NCI-H460 (cell line): ENCODE measurements at places on chromosomes 16 and 17. TPM values are rescaled to one million over a fixed set of nuclear protein-coding genes. Genes with fewer than 3 reads are reported as not detected.

- DNase-seq = no peak
These were observed 14.5 kb upstream of the TNRC6C start for GRCh38 chr17:77943971-77944370.

SLC52A1 gene
- total RNA-seq = 0.12 and 0.35 TPM in 2 replicates

DNA sequence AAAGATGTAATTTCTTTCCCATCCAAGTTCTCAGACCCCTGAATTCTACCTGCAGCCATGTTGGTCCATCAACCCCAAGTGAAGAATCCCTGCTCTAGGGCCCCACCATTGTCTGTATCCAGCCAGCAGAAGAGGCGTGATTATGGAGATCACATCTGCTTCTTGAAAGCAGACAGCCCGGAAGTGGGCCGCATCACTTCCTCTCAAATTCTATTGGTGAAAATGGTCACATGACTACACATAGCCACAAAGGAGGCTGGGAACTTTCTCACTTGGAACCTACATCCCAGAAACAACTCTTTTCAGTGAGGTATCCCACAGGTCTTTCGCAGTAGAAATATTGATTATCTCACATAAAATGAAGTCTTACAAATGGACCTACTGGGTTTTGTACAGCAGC is 40.1 kb downstream of the IL4R start:
- no peak for DNase-seq

GRCh38 chr17:47800686-47801085 is 20.9 kb downstream of the OSBPL7 start:
- no peak for DNase-seq

GRCh38 chr17:45656527-45657181 is 127.5 kb upstream of the CRHR1 start:
- DNase-seq = no peak

GRCh38 chr16:1048442-1049112 is 24.0 kb upstream of the SSTR5 start:
- peak; percentile 51 for DNase-seq

DNA sequence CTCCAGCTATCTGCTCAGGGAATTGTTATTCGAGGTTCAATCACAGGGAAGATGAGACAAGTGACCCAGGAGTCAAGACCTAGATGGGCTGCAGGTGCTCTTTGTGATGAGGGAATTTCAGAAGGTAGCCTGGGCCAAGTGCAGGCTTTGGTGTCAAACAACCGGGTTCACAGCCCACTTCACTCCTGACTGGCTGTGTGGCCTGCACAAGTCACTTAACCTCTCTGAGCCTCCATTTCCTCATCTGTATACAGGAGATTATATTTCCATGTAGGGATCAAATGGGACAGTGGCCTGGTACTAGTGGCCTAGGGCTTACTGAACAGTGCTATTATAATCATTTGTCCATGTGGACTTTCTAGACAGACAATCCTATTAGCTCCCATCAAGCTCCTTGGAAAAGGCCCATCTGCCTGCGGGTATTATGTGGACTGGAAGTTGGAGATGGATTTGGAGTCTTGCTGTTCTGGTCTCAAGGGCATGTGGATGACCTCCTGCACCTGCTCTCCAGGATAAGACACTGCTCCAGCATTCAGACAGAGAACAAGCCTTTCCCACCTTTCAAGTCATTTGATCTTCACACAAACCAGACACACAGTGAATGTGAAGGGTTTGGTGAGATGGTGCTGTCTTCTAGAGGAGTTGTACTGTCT is 3.1 kb upstream of the MT1X start:
- no peak for DNase-seq

- no peak for DNase-seq
These were observed 56.1 kb upstream of the ACSF3 start for GRCh38 chr16:89037261-89038152.

GRCh38 chr16:70746708-70747424 is 54.1 kb downstream of the VAC14 start:
- DNase-seq = peak; percentile 74

DNA sequence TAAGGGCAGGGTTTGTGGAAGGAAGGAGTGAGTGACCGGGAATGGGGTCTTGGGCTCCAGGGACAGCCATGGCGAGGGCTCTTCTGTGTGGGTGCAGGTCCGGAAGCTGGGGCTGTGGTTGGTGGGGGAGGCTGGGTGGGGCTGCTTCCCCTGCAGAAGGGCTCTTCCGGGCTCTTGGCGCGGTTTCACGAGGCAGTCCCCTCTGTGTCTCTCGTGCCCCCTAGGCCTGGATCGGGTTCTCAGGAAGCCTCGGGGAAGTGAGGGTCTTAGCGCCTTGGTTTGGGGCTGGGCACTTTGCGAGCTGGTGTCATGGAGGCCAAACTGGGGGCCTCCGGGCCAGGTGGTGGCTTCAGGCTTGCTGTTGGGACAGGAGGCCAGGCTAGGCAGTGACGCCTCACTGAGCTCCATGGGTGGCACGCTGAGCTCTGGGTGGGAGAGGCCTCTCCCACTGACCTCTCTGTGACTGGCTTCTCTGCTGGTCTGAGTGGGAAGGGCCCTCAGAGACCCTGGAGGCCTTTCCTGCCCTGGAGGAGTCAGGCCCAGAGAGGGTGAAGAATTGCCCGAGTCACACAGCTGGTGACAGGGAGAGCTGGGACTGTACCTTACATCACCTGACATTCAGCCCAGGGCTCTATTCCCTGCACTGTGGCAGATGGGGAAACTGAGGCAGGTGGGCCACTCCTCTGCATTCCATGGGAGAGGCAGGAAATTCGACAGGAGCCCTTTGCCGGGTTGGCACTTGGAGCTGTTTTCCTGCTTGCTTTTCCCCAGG is 8.2 kb downstream of the ADCY7 start:
- DNase-seq = no peak

GRCh38 chr16:81421536-81421935 is 23.1 kb upstream of the CMIP start:
- no peak for DNase-seq

DNA sequence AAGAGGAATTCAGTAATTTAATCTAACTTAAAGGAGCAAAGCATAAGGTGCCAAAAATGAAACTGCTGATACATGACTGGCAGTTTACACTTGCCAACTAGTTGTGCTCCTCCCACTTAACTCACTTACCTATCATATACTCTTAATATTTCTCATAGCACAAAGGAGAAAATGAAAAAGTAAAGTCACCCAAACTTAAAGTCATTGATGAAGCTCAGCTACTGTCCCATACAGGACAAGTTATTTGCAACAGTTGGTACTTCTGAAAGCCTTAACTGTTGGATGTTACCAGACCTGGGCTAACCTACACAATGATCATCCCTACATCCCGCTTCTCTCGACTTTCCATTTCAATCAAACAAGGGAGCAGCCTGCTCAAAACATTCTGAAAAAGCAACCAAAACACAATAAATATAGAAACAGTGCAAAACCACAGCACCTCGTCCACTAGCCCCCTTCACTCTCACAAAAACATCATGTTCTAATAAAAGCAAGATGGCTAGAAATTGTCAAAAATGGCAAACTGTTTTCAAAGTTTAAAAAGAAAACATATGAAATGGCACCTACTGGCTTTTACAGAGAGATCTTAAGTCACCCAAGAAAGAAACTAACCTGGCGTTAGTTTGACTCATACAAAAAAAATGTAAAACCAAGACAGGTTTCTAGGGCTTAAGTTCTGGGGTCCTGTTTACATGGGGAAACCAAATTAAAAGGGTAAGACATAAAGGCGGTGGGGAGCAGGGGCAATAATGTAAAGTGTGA is 868 bp downstream of the MED13 start:
- DNase-seq = peak; percentile 11

C17orf100 gene
- 0.22 and 0.32 TPM in 2 replicates for total RNA-seq
